ENCODE measurements at places on chromosomes 3 and 15.

GRCh38 chr15:41334293-41335120 lies 1.8 kb downstream of the NUSAP1 start:
- DNase-seq = no peak

DNA sequence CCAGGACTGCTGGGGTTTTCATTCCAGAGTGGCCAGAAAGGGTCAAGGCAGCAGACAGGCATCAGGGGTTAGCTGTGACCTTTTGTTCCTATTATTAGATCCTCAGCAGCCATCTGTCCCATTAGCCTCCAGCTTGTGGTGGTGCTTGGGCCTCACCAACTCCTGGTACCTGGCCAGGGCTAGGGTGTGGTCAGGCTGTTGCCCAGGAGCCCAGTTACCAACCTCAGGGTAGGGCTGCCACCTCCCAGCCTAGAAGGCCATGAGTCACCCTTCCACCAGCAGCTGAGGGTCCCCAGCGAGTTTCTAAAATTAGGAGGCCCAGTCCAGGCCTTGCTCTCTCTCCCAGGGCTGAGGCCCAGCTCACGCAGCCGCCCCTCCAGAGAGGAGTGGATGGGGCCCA lies 12.2 kb downstream of the TMEM43 start:
- DNase-seq = no peak

DNA sequence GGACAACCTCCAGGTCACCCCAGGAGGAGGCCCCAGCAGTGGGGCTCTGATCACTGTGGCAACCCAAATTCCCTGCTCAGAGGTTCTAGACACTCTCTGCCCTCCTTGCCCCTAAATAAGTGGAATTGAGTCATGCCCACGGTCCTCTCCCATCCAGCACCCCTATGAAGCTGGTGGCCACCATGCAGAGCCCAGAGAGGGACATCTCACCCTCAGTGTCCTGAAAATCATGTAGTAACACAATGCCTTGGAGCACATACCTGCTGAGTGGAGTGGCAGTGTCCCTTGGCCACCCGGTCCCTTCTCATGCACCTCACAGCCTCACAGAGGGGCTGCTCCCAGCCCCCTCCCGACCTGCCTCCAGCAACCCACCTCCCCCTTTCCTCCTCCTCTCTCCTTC lies 114.3 kb upstream of the MEF2A start:
- DNase-seq = no peak

- DNase-seq = no peak
These were observed 1.3 kb downstream of the FRMD5 start for GRCh38 chr15:44193651-44194322.

DNA sequence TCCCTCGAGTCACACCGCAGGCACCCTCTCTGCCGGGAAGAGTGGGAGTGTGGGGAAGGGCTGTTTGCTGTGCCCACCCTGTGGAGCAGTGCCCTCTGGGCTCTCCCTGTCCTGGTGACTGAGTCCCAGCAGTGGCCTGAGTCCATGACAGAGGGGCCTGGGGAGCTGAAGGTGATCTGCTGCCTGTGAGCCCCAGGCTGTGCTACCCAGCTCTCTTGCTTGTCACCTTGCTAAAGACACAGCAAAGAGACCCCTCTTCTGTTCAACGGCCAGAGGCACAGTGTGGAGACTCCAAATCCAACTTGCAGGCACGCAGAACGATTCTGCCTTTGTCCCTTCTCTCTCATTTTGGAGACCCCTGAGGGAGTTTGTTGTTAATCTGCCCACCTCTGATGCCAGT lies 232.6 kb downstream of the OPA1 start:
- no peak for DNase-seq

DNA sequence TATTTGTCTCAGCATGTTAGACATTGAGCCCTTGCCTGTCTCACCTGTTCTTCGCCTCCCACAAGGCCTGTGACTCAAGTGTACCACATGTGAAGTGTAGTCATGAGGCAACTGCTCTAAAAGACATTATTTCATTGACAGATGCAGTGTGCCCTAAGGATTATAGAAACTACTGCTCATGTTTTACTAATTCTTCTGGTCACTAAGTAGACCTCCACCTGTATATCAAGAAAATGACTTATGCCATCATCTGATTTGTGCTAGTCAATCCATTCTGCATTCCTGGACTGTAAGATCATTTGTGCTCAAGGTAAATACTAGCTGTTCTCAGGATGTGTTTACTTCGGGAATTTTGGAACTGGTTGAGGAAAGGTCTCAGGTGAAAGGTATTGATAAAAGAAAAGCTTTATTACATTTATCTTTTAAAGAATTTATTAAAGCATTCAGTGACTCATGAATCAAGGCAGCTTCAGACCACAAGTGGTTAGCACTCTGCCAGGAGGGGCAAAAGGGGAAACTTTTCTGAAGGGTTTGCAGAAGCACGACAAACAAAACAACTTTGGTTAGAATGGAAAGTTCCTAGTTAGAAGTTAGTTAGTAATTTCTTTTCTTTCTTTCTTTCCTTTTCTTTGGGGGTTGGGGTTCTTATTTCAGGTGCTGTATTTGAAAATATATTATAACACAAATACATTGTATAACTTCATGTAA lies 465.3 kb upstream of the CBLB start:
- peak; percentile 59 for DNase-seq

GRCh38 chr3:18098960-18099587 lies 326.1 kb downstream of the SATB1 start:
- peak; percentile 48 for DNase-seq

- no peak for DNase-seq
These were observed 71.1 kb upstream of the RAP2B start for GRCh38 chr3:153090973-153091372.

DNA sequence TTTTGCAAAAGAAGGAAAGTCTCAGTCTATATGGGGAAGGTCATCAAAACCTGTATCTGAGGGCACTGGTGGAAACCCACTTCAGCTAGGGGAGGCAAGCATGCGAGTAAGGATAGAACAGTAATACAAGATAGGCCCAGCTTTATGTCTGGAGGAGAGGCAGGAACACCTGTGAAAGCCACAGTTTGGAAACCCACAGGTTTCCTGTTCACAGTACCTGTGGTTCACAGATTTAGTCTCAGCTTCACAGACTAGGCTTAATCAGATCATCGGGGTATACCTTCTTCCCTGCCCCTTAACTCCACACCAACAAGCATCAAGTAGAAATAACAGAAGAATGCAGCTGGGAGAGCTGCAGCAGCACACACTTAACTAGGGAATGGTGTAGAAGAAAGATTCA lies 36.2 kb downstream of the C2CD4B start:
- DNase-seq = no peak

GRCh38 chr3:188868803-188869202 lies 303.0 kb upstream of the TPRG1 start:
- no peak for DNase-seq

DNA sequence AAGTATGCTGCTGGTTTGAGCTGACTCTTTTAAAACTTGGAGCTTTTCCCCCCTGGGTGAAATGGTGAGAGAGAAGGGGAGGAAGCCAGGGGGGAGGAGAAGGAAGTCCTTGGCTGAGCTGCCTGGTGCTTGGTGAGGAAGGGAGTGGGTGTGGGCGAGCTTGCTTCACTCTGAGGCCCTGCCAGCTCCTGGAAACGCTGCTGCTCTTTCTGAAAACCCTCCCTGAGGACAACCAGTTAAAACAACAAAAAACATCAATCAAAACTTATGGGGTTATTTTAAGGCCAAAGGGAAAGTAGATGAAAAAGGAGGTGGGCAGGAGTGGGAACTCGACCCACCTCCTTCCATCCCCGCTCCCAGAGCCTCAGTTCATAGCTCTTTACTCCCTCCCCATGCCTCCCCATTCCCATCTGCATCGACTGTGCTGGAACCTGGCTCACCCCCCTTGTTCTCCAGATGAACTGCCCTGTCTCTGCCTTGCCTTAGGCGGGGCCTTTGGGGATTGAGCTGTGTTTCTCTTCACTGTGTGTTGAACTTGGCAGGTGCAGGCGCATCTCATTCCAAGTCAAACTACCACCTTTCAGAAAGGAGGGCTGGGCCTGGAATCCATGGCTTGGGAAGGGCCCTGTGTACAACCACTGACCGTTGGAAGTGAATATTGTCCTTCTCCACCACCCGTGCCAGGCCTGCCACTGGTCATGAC lies 166.1 kb downstream of the ZNF621 start:
- DNase-seq = no peak

GRCh38 chr15:88140398-88140797 lies 116.1 kb downstream of the NTRK3 start:
- no peak for DNase-seq

DNA sequence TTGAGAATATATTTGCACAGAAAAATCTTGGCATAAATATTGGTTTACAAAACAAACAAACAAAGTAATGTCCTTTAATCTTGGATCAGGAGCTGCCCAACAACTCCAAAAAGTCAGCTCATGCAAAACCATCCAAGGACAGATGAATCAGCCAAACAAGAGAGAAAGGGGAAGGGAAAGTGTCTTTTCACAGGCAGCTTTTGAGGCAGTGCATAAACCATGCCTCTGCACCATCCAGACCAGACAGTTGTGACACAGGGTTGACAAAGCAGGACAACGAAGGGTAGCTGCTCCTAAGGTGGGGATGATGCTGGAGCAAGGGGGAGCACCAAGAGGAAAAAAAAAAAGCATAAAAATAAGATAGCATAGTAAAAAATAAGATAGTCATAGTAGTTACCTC lies 8.7 kb downstream of the CD86 start:
- no peak for DNase-seq

DNA sequence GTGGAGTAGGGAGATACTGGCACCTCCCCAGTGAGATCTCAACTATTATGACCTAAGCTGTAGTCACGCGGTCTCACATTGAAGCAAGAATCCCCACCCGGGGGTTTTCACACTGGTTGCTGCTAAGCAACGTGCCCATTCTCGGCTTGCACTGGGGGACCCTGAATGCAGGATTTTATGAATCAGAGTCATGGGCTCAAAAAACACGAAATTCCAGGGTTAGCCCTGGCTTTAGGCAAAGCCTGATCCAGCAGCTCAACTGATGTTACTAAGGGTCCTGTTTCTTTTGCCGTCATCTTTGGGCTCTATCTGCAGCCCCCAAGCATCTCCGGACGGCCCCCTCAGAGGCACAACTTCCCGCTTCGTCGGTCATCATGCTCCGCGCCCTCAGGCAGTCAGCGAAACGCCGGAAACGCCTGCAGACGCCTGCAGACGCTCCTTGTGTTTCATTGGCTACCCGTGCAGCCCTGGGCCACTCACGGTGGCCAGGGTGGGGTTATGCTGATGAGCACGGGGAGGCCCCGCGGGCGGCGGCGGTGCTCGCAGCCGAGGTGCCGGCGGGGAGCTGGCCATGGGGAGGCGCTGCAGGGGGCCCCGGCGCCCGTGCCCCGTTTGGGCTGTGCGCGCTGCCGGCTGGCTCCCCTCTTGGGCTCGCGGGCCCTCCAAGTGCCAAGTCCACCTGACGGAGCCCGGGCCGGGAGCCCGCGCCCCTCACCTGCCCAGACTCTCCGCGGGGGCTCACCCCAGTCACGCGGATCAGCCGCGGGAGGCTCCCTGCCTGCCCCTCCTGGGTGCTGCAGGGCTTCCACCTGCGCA lies 25.8 kb downstream of the EFCC1 start:
- DNase-seq = peak; percentile 91

DNA sequence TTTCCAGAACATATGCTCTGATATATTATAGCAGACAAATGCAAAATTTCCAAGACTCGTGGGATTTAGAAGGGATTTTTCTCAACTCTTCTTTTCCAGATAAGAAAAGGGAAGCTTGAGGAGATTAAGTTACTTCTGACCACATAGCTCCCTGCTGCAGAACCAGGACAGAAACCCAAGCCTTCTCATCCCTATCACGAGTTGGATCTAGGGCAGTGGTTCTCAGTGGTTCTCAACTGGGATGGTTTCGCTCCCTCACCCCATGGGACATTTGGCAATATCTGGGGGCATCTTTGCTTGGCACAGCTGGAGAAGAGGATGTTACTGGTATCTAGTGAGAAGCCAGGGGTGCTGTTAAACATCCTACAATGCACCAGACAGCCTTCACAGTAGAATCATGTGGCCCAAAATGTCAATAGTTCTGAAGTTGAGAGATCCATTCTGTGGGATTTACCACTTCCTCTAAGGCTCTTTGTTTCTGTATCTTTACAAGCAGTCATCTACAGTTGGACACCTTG lies 64.2 kb downstream of the LIPC start:
- no peak for DNase-seq

DNA sequence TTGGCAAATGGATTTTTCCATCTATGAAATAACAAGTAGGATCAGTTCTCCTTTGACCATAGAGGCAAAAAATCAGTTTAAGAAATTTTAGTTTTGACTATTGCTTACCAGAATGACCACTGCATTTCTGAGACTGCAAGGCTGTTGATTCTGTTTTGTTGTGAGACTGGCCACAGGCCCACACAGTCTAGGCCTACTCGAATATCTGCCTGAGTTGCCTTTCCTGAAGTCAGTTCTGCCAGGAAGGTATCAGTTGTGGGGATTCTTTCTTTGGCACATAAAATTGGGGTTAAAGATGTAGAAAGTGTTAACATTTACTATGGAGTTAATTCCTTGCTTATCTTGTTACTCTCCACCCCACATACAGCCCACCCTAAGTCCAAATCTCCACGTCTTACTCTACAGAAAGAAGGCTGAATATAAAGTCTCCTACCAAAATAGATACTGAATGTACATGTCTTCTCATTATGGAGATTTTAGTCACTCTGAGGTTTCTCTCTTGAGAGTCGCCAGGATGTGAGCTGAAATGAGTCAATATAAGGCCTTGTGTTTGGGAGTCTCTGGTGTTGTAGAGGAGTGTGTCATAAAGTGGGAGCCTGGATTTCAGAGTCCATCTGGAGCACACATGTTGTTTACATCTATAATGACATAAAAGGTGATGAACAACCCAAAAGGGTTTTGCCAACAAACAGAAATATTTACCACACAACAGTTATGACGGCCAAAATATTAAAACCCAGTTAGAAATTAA lies 45.0 kb upstream of the WWTR1 start:
- DNase-seq = no peak

GRCh38 chr3:145070795-145071194 lies 1090.2 kb downstream of the PLOD2 start:
- DNase-seq = no peak

DNA sequence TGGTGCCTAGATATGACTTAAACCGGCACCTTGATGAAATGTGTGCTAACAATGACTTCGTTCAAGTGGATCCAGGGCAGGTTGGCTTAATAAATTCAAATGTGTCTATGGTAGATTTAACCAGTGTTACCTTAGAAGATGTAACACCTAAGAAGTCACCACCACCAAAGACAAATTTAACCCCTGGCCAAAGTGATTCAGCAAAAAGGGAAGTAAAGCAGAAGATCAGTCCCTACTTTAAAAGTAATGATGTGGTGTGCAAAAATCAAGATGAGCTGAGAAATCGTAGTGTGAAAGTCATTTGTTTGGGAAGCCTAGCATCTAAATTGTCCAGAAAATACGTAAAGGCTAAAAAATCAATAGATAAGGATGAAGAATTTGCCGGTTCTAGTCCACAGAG lies 1.1 kb downstream of the FAN1 start:
- DNase-seq = no peak

GRCh38 chr3:50516440-50516871 lies 13.0 kb upstream of the CACNA2D2 start:
- DNase-seq = no peak

DNA sequence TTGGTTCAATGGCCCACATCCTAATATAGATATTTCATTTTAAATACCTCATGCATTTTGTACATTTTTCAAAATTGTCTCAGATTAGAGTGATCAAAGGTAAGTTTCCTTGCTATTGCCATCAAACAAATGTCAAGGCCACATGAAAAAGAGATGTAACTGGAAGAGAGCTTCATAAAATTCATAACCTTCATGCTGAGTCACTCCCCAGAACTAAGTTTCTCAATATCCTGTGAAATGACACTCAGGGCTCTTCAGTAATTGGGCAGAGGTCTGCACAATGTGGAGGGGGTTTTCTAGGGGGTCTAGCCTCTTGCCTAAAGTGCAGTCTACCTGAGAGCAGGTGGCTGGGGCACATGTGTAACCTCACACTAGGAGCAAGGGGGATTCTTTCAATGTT lies 152.2 kb upstream of the SLC2A2 start:
- DNase-seq = no peak

All from stimulated activated CD4-positive, alpha-beta T cell treated with anti-CD3 and anti-CD28 coated beads, Interleukin-2, amount 100 ng/mL, for 24 hours (primary cell).